ENCODE measurements at places on chromosomes 1 and 21.

DNA sequence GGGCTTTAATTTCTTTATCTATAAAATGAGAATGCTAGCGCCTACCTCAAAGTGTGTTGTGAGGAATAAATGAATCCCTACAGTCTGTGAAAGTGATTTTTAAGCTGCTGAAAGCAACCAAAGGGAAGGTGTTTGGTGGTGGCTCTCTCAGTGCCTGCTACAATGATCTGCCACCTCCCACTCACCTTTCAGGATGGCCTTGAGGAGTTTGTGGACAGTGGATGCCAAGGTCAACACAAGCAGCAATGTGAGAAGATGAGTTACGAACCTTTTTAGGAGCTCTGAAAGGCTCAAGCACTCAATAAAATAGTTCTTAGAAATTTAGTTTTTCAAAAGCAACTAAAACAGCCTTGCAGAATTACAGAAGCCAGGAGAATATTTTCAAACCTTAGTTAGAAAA lies 176.6 kb upstream of the DPT start:
- no peak for DNase-seq

DNA sequence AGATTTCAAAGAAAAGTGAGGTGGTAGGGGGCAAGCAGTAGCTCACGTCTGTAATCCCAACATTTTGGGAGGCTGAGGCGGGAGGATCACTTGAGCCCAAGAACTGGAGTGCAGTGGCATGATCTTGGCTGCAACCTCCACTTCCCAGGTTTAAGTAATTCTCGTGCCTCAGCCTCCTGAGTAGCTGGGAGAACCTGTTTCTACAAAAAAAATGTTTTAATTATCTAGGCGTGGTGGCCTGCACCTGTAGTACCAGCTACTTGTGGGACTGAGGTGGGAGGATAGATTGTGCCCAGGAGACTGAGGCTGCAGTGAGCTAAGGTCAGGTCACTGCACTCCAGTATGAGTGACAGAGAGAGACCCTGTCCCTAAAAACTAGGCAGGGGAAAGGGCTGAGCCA lies 2.6 kb upstream of the TSPAN1 start:
- DNase-seq, result no peak

DNA sequence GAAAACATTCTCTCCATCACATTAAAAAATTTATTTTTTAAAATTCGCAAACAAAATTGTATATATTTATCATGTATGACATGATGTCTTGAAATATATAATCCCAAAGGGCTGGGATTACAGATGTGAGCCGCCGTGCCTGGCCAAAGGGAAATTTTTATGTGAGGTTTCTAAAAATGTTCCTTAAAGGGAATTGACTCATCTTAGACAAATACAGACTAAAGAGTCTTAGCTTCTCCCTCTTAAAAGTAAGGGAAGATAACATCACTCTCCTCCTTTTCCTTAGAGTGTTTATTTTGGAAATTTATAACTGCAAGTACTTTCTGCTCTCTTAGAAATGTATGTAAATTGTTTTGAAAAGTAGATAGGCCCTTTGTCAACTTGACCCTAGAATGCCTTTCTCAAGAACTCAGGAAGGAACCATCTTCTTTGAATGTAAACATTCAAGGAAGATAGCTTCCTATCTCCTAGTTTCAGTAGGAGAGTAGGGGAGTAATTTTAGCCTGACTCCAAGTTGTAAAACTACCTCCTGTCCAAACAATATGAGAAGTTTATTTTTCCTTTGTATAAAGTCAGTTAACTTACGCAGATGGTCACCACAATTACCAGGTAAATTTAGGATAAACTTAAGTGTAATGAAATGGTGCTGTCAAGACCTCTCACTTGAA lies 59.5 kb downstream of the C21orf91 start:
- DNase-seq, result no peak

DNA sequence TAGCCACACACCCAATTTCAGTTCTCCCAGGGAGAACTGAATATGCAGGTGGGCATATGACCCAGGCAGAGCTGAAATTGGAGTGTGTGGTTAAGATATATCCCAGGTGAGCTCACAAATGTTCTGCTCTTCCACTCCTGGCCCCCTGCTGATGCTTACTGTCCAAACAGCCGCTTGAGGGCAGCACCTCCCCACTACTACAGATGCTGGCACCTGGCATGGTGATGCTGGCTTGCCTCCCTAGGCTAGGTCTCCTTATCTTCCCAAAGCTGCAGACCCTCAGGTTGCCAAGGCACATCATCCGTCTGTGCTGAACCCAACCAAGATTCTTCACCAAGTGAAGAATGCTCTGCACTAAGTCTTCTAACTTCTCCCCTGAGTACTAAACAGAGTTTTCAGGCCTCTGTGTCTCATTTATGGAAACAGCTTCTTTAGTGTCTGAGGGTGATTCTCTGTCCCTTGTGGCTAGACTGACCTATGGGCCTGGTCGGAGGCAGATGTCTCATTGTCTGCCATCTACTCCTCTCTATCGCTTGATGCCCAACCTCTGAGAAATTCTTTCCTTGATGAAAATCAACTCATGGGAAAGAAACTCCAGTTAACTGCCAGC lies 27.2 kb downstream of the XCL1 start:
- peak; percentile 54 for DNase-seq

DNA sequence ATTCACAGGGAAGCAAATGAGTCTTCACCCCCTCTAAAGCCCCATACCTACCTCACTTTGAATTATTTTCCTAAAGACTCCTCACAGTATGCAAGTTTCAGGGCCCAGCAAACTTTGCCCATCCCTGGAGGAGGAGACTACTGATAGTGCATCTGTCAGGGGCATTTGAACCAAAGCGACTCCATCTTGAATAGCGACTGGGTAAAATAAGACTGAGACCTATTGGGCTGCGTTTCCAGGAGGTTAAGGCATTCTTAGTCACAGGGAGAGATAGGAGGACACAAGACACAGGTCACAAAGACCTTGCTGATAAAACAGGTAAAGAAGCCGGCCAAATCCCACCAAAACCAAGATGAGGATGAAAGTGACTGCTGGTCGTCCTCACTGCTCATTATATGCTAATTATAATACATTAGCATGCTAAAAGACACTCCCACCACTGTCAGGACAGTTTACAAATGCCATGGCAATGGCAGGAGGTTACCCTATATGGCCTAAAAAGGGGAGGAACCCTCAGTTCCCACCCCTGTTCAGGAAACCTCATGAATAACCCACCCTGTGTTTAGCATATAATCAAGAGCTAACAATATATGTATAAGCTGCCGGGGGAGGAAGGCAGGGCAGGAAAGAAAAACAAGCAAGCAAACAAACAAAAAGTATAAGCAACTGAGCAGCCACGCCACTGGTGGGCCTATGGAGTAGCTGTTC lies 3.3 kb upstream of the PKNOX1 start:
- DNase-seq, result no peak

GRCh38 chr1:205313563-205314308 lies 7.8 kb downstream of the NUAK2 start:
- DNase-seq, result peak; percentile 65

GRCh38 chr1:222140206-222140605 lies 398.3 kb upstream of the DUSP10 start:
- no peak for DNase-seq

- no peak for DNase-seq
These were observed 31.1 kb downstream of the MRAP start for GRCh38 chr21:32329776-32330175.

DNA sequence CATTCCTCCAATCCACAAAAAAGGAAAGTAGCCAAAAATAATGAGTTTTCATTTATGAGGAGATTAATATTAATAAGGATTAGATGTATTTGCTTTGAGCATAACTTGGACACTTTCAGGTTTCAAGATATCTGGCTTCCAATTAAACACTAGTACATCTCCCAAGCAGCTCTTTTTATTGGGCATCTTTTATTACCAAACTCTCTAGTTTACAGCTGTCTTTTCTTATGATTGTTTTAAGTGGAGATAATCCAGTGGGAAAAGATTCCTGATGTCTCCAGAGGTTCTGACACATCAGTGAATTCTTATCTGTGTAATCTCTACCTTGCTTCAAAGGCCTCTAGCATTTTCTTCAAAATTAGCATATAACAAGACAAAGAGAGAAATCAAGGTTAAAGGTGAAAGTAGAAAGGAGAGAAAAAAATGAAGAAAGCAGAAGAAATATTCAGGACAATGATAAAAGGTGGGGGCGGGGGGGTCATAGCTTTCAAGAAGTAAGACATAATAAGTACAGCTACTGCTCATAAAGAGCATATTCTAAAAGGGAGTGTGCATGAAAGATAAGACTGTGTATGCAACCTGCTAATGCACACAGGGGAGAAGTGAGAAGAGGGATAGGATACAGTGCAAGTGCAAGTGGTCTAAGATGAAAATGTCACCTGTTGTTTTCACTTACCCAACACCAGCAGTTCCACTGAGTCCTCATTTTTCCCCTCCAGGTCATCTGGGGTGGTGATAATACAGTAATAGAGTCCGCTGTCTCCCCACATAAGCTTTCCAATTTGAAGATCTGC lies 19.1 kb downstream of the ILDR2 start:
- no peak for DNase-seq

DNA sequence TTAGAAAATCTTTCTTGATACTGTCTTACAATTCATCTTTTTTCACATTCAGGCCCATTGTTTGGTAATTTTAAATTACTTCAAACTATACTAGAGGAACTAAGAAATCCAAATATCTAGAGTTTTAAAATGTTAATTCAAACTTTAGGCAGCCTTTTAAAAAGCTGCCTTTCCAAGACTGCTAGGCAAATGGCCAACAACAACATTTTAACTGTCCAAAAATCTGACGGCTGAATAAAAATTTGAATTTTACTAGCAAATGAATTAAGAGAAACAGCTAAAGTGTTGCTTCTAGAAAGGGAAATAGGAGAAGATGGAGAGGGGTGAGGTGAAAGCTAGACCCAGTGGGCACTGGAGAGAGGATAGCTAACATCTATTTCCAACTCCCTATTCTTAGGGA lies 17.2 kb downstream of the DPYD start:
- no peak for DNase-seq

- no peak for DNase-seq
These were observed 217.3 kb upstream of the FGGY start for GRCh38 chr1:59079434-59080140.

- no peak for DNase-seq
These were observed 15.2 kb downstream of the CASQ2 start for GRCh38 chr1:115753361-115753760.

GRCh38 chr21:41802198-41802584 lies 35.3 kb upstream of the RIPK4 start:
- no peak for DNase-seq

- no peak for DNase-seq
These were observed 308.2 kb downstream of the BRINP3 start for GRCh38 chr1:190169311-190170067.

DNA sequence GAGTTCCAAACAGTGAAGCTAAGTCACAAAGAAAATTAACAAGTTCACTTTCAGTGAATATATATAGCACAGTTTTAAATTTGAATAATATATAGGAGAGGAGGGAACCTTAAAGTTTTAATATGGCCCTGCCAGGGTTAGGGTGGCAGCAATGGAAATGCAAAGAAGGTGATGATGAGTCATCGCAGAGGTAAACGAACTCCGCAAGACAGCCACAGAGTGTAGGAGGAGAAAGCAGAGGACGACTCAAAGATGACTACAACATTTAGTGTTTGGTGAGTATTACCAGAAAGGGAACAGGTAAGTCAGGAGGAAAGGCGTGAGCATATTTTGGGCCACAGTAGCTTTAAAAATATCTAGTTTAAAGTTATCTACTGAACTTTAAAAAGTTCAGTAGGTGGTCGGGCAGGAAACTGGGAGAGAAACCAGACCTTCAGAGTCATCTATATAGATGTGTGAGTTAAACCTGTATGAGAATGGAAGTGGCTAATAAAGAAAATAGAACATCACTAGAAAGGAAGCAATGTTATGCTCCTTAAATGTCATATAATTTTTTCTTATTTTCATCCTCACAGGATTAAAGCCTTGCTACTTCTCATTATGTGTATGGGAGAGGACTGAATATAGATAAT lies 75.7 kb downstream of the UCHL5 start:
- DNase-seq, result no peak

- DNase-seq, result no peak
These were observed 52.8 kb upstream of the ZBTB40 start for GRCh38 chr1:22398656-22399420.

DNA sequence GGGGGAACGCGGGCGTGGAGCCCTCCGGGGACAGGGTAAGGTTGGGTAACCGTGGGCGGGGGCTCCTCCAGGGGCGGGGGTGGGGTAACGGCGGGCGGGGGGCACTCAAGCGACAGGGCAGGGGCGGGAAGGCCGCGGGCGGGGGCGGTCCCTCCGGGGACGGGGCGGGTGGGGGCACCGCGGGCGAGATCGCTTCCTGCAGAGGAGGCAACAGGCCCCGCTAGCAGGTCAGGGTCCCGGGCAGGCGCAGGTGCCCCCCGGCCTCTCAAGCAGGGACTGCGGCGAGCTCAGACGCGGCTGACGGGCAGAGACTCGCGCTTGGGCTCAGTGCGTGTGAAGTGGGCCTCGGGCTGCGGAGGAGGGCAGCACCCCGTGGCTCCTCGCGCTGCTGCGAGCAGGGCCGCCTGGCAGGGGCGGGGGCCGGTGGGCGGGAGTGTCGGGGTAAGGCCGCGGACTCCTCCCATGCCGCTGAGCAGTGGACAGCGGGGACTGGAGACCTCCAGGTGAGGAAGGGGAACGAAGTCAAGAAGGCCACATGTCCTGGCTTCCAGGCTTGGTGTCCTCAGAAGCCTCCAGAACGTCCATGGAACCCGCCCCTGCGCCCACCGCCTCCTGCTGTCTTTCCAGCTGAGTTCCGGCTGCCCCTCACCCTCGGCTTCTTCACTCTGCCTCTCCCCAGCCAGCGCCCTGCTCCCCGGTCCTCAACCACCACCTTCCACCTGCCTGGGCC lies 627 bp upstream of the GNB1 start:
- peak; percentile 83 for DNase-seq

GRCh38 chr1:84698151-84699110 lies 8.2 kb upstream of the SSX2IP start:
- no peak for DNase-seq

DNA sequence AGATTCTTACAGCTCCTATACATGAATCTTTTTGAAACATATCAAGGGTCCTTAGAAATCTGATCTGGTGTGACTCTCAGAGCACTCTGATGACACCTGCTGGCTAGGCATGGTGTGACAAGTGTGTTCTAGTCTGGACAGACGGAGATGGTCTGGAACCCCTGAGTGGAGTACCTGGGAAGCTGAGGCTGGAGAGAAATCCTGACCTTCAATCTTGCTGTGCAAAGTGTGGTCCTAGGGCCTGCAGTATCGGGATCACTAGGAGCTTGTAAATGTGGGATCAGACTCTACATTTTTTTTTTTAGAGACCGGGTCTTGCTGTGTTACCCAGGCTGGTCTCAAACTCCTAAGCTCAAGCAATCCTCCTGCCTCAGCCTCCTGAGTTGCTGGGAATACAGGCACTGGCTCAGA lies 78.6 kb upstream of the SOD1 start:
- DNase-seq, result peak; percentile 48

- no peak for DNase-seq
These were observed 222.8 kb upstream of the ZRANB2 start for GRCh38 chr1:71303617-71304041.

DNA sequence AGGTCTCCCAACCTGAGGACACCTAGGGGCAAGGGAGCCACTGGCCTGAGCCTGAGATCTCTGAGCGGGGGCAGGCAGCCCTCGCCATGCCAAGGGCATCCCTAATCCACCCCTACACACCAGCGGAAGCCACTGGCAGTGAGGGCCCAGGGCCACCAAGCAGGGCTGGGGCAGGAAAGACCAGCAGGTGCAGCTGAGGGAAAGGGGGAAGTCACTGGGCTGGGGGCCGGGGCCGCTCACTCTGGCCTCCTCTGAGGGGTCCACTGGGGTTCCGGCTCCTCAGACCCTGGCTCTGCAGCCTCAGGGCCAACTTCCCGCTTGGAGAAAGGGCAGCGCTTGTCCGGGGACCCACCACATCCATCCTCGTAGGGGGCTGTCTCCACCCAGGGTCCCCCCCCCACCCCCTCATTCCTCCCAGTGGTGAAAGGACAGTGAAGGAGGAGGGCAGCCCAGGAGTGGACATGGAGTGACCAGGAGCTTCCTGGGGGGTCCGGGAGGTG lies 42.5 kb upstream of the ACTRT2 start:
- no peak for DNase-seq
